Esophagus squamous epithelium (tissue), 5 donors: ENCODE measurements at places on chromosomes 2 and 18.
A peak's percentile ranks its signal among the peaks of the same experiment; 100 is the strongest.

- H3K27me3 ChIP-seq: no peaks in the 10 kb centered on the region
- H3K4me3 ChIP-seq: no peak overlapping the region
- H3K27ac ChIP-seq: no peak overlapping the region
- H3K36me3 ChIP-seq: no peaks in the 10 kb centered on the region
These were observed 92.5 kb upstream of the LRATD1 start for GRCh38 chr2:14540015-14540414.

- no peaks in the 10 kb centered on the region for H3K36me3 ChIP-seq
- H3K27ac ChIP-seq: no peak overlapping the region
- H3K4me3 ChIP-seq: no peak overlapping the region
- no peaks in the 10 kb centered on the region for H3K27me3 ChIP-seq
- peaks cover 40% of the 10 kb centered on the region for H3K4me1 ChIP-seq
- DNase-seq: no peak
These were observed 164.6 kb downstream of the SEPTIN10 start for GRCh38 chr2:109448946-109449788.

- H3K4me3 ChIP-seq: peak overlapping the region; percentile 36
- no peaks in the 10 kb centered on the region for H3K36me3 ChIP-seq
- H3K27me3 ChIP-seq: peaks cover 7% of the 10 kb centered on the region
- no peak for DNase-seq
- peaks cover 17% of the 10 kb centered on the region for H3K4me1 ChIP-seq
These were observed 55.5 kb upstream of the ANKRD62 start for GRCh38 chr18:12038082-12038638.

- H3K4me3 ChIP-seq: no peak overlapping the region
- H3K27me3 ChIP-seq: no peaks in the 10 kb centered on the region
- H3K36me3 ChIP-seq: no peaks in the 10 kb centered on the region
- no peaks in the 10 kb centered on the region for H3K4me1 ChIP-seq
- DNase-seq: no peak
- no peak overlapping the region for H3K27ac ChIP-seq
These were observed 31.0 kb downstream of the INSIG2 start for GRCh38 chr2:118119158-118119727.

GRCh38 chr2:230447455-230448451, 31.8 kb downstream of the SP100 start:
- peaks cover 9% of the 10 kb centered on the region for H3K4me1 ChIP-seq
- no peak overlapping the region for H3K4me3 ChIP-seq
- H3K36me3 ChIP-seq: peaks cover 8% of the 10 kb centered on the region
- no peak for DNase-seq
- H3K27me3 ChIP-seq: no peaks in the 10 kb centered on the region

DNA sequence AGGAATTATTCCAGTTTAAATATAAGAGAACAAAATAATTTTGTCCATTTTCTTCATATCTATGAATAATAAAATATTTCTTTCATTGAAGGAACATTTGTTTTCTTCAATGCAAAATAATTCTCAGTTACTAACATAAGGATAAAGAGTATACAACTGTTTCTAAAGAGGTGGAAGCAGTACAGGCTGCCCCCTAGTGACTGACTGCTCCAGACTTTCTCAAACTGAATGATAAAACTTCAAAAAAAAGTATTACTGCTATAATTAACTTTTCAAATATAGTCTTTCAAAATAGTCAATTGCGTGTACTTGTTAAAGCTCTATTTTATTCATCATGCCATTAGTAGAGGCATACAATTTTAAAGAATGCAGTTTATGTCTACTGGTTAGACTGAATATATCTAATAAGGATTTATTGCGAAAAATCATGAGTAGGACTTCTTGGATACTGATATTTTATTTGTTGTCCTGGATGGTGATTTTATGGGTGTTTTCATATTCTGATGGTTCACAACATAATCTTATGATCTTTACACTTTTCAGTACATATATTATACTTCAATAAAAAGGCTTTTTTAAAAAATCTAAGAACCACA, 100.1 kb downstream of the WDPCP start:
- H3K4me3 ChIP-seq: no peak overlapping the region
- no peaks in the 10 kb centered on the region for H3K4me1 ChIP-seq
- no peaks in the 10 kb centered on the region for H3K36me3 ChIP-seq
- DNase-seq: no peak

- H3K27ac ChIP-seq: no peak overlapping the region
- DNase-seq: no peak
- H3K36me3 ChIP-seq: no peaks in the 10 kb centered on the region
- H3K27me3 ChIP-seq: peaks cover 21% of the 10 kb centered on the region
These were observed 1.6 kb downstream of the CDH2 start for GRCh38 chr18:28175150-28175929.

GRCh38 chr2:46886268-46887027, 29.2 kb downstream of the MCFD2 start:
- H3K36me3 ChIP-seq: no peaks in the 10 kb centered on the region
- no peak for DNase-seq
- H3K27me3 ChIP-seq: no peaks in the 10 kb centered on the region

DNA sequence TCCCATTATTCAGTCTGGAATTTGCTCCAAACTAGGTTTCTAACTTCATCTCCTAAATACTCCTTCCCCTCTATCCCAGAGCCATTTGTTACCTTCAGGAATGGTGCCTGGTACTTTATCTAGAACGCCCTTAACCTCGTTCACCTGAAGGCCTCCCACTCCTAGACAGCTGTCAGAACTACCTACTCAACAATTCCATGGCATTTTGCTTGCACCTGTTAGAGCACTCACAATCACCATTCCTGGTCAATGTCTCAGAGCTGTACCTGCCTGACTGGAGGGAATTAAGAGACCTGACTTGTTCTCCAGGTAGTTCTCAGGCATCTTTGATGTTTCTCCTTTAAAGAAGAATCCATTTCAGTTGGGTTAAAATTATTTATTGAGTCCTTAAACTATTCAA, 88.9 kb downstream of the GAREM1 start:
- H3K27ac ChIP-seq: peak overlapping the region; percentile 65
- DNase-seq: no peak
- H3K4me1 ChIP-seq: peaks cover 80% of the 10 kb centered on the region
- no peak overlapping the region for H3K4me3 ChIP-seq
- H3K27me3 ChIP-seq: no peaks in the 10 kb centered on the region
- H3K36me3 ChIP-seq: no peaks in the 10 kb centered on the region

- no peak for DNase-seq
- no peaks in the 10 kb centered on the region for H3K36me3 ChIP-seq
- H3K27me3 ChIP-seq: no peaks in the 10 kb centered on the region
- H3K4me3 ChIP-seq: peak overlapping the region; percentile 63
- peaks cover 3% of the 10 kb centered on the region for H3K4me1 ChIP-seq
- H3K27ac ChIP-seq: peak overlapping the region; percentile 98
These were observed 891 bp upstream of the NR4A2 start for GRCh38 chr2:156333274-156333950.

- DNase-seq: no peak
- H3K36me3 ChIP-seq: peaks cover 23% of the 10 kb centered on the region
- no peaks in the 10 kb centered on the region for H3K27me3 ChIP-seq
- no peak overlapping the region for H3K27ac ChIP-seq
- H3K4me1 ChIP-seq: peaks cover 9% of the 10 kb centered on the region
These were observed 23.5 kb downstream of the KDM3A start for GRCh38 chr2:86464652-86465051.

GRCh38 chr2:232843834-232844233, 26.2 kb upstream of the SNORC start:
- no peak overlapping the region for H3K4me3 ChIP-seq
- no peak for DNase-seq
- no peaks in the 10 kb centered on the region for H3K27me3 ChIP-seq
- peaks cover 99% of the 10 kb centered on the region for H3K36me3 ChIP-seq
- H3K4me1 ChIP-seq: peaks cover 6% of the 10 kb centered on the region
- H3K27ac ChIP-seq: no peak overlapping the region

DNA sequence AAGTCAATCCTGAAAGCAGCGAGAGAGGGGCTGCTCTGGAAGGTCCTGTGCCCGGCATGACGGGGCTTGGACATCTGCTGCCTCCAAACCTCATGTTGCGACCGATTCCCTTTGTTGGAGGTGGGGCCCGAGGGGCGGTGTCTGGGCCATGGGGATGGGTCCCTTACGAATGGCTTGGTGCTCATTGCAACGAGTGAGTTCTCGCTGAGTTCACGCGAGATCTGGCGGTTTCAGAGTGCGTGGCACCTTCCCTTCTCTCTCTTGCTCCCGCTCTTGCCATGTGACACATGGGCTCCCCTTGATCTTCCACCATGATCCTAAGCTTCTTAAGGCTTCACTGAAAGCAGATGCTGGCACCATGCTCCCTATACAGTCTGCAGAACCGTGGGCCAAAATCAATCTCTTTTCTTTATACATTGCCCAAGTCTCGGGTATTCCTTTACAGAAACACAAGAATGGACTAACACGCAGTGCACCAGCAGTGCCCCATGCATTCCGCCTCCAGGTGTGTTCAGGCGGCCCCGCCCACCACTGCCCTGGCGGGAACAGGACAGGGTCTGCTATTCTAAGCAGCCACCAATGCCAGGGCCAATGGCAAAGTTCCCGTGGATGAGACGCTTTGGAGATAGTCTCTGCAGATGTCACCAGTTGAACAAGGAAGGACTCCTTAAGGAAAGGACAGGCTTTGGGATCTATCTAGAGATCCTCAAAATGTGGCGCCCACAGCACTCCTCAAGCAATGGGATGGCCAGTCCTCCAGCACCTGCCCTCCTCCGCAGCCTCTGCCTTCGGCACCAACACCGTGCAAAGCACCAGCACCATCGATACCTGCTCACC, 63.4 kb downstream of the ZNF516 start:
- H3K27ac ChIP-seq: no peak overlapping the region
- no peaks in the 10 kb centered on the region for H3K36me3 ChIP-seq
- no peak for DNase-seq
- no peak overlapping the region for H3K4me3 ChIP-seq
- H3K27me3 ChIP-seq: no peaks in the 10 kb centered on the region

- no peaks in the 10 kb centered on the region for H3K36me3 ChIP-seq
- H3K27me3 ChIP-seq: no peaks in the 10 kb centered on the region
- H3K27ac ChIP-seq: no peak overlapping the region
- no peak overlapping the region for H3K4me3 ChIP-seq
These were observed 4.8 kb downstream of the IL36A start for GRCh38 chr2:113010088-113010487.

DNA sequence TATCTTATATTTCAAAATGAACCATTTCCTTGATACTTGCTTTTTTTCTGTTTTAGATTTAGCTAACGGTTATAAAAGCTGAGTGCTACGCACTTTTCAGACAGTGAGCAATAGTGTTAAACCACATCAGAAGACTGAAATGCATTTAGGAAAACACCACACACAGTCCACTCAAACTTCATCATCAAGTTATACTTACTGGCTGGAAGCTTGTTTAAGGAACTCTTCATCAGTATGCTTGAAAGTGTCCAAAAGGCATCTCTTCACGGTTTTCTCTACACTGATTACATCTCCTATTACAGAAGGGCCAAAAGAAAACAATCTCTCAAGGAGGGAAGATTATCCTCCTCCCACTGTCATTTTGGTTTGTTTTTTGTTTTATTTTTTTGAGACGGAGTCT, 19.7 kb downstream of the ILKAP start:
- H3K4me1 ChIP-seq: no peaks in the 10 kb centered on the region
- no peaks in the 10 kb centered on the region for H3K27me3 ChIP-seq
- DNase-seq: no peak
- peaks cover 42% of the 10 kb centered on the region for H3K36me3 ChIP-seq
- no peak overlapping the region for H3K4me3 ChIP-seq

DNA sequence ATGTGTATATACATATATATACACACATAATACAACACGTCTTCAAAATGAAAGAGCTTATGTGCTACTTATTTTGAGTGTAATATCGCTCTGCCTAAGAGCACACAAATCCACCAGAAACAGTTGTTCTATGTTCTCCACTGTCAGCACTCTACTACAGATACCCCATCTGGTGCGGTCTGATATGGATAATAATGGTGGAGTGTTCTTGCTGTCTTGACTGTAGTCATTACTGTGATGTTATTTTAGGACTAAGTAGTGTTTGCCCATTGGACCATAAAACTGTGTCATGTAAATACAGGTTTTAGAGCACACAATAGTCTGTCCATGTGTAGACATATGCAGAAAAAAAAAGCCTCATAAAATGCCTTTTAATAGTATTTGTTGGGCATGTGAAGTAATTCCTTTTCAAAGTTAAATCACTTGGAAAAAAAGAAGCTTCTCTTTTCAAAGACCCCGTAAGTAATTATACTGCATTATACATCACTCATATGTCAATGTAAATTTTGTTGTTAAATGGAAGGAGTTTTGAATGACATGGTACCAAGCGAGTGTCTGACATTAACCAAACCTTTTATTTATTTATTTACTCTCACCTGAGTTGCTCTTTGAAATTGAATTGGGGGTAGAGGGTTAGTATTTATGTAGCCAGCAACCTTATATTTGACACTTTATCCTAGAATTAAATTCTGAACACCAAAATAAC, 1249.2 kb upstream of the ZEB2 start:
- no peak overlapping the region for H3K4me3 ChIP-seq
- no peak overlapping the region for H3K27ac ChIP-seq
- no peaks in the 10 kb centered on the region for H3K36me3 ChIP-seq
- no peaks in the 10 kb centered on the region for H3K4me1 ChIP-seq
- no peak for DNase-seq

DNA sequence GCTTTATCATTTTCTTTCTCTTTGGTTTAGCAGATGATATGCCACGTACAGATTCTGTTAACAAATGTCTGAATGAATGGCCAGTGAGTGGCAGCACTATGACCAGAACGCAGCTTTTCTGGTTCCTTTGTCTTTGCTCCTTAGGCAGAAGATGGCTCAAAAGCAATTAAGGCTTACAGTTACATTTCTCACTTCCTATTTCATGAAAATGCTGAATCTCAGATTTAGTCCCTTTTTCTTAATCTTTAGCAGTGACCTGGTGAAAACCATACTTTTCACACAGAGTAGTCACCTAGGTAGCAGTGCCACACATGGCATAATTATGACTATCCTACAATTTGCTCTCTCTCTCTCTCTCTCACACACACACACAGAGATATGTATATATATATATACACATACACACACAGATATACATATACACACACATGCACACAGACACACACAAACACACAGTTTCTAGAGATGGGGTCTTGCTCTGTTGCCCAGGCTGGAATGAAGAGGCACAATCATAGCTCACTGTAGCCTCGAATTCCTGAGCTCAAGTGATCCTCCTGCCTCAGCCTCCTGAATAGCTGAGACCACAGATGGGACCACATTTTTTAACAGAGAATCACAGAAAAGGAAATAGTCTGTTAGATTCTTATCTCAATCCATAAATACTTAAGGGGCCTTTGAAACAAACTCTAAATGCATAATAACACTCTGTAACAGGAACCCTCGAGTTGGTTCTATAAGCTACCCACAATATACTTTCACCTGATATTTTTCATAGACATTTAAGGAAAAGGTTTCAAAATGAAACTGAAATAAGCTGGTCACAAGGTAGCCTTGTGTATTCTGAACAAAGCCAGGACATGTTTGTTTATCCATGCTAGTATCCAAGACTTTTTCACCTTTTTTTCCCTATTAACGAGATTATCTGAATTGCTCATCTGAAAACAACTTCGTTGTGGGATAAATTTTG, 11.6 kb downstream of the PDE6D start:
- no peaks in the 10 kb centered on the region for H3K36me3 ChIP-seq
- no peaks in the 10 kb centered on the region for H3K27me3 ChIP-seq
- H3K4me1 ChIP-seq: no peaks in the 10 kb centered on the region
- no peak for DNase-seq
- no peak overlapping the region for H3K4me3 ChIP-seq
- H3K27ac ChIP-seq: no peak overlapping the region

- H3K27me3 ChIP-seq: no peaks in the 10 kb centered on the region
- H3K4me3 ChIP-seq: no peak overlapping the region
- DNase-seq: no peak
These were observed 15.7 kb upstream of the GPC1 start for GRCh38 chr2:240419723-240420122.

GRCh38 chr2:96556441-96557330, 20.1 kb downstream of the ARID5A start:
- no peak overlapping the region for H3K27ac ChIP-seq
- H3K4me3 ChIP-seq: no peak overlapping the region
- peaks cover 22% of the 10 kb centered on the region for H3K4me1 ChIP-seq
- DNase-seq: no peak
